ENCODE measurements at places on chromosomes 6 and 20.

GRCh38 chr6:53119772-53120409 lies 28.8 kb downstream of the GCM1 start:
- no peak for DNase-seq

GRCh38 chr6:107679457-107679856 lies 144.7 kb downstream of the SCML4 start:
- no peak for DNase-seq

DNA sequence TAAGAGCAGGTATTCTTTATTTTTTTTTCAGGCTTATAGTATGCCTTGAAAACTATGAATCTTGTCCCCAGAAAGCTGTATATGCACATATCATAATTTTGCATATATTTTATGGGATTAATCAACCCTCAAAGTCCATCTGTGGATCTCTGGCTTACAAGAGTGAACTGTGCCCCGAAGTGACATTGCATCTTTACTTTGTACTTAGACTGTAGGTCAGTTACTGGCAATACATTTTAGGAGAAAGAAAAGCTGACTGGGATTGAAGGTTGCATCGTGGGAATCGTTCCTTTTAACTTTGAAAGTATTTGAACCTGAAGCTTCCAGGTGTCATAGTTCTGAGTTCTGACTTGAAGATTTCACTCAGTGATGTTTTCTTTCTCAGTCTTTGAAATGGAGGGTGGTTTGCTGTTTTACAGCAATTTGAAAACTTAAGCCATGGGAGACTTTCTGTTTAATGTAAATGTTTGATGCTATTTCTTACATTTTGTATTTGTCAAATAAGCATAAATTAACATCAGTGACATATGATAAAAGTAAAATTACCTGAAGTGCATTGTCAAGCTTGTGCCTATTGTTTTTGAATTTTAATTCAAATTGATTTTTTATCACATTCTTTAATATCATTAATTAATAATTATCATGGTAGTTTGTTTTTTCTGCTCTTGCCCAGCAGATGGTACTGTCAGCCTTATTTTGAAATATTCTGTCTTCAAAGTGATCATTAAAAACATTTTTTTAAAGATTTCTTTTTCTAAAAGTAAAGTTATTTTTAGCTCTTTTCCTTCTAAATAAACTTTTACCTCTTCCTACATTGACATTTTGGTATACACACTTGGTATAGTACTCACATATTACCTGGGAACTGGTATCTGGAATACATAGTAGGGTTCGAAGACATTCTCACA lies 29.0 kb downstream of the L3MBTL3 start:
- DNase-seq = no peak

DNA sequence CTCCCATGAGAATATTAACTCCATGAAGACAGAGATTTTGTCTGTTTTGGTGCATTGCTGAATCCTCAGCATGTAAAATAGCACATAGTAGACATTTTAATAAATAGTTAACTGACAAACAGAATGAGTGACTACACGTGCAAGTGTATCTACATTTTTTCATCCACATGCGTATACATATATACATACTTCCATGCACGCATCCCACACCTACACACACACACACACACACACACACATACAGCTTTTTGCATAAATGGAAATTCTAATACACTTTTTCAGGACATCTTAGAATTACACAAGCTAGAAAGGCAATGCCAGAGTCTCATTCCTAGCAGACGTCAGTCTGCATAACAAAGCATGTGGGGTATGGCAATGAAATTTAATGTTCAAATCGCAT lies 139.7 kb upstream of the LRFN2 start:
- no peak for DNase-seq

DNA sequence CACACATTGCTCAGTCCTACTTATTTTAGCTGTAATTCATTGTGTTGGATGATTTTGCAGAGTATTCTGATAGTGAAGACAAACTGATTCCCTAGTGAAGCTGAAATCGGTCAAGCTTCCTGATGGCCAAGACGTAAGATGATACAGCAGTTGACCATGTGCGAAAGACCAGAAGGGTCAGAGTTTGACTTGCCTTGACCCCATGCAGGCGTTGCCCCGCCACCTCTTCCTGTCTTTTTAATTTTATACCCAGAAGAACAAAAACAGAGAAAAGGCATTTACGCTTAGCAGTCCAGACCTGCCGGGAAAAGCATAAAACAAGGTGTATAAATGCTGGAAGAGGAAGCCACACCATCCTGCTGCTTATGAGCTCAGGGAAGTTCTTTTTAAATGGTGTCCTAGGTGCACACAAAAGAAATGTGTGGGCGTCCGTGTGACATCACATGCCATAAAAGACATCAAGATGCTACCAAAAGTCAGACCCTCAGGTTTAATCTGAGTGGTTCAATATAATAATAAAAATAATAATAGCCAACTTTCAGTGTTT lies 32.2 kb downstream of the TSHZ2 start:
- no peak for DNase-seq

GRCh38 chr6:38944655-38945279 lies 103.8 kb upstream of the GLP1R start:
- no peak for DNase-seq
